GM06990 (cell line): ENCODE measurements at places on chromosomes 7 and 10.

- no peak for DNase-seq
Measured at GRCh38 chr10:17344206-17344605, 110.2 kb downstream of the ST8SIA6 start.

GRCh38 chr10:79246209-79246581 is 101.1 kb upstream of the PPIF start:
- DNase-seq = no peak

DNA sequence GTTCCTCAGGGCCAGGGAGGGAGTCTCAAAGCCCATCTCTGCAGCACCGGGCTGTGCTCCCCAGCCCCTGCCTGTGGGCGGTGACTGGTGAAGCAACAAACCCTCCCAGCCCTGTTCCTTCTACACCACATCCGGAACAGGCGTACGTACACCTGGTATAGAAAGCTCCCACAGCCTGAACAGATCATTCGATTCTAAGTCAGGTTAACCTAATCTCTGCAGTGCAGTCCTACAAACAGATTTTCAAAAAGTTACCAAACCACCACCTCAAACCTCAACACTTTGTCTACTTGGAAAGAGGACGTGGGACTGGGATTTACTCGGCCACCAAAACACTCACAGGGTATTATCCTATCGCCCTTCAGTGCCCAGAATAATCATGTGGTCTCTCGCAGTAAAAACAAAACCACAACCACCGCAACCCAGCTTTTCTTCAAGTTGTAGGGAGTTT is 238.4 kb downstream of the DIP2C start:
- peak; percentile 18 for DNase-seq

GRCh38 chr10:63318491-63318890 is 147.3 kb downstream of the JMJD1C start:
- DNase-seq = no peak

DNA sequence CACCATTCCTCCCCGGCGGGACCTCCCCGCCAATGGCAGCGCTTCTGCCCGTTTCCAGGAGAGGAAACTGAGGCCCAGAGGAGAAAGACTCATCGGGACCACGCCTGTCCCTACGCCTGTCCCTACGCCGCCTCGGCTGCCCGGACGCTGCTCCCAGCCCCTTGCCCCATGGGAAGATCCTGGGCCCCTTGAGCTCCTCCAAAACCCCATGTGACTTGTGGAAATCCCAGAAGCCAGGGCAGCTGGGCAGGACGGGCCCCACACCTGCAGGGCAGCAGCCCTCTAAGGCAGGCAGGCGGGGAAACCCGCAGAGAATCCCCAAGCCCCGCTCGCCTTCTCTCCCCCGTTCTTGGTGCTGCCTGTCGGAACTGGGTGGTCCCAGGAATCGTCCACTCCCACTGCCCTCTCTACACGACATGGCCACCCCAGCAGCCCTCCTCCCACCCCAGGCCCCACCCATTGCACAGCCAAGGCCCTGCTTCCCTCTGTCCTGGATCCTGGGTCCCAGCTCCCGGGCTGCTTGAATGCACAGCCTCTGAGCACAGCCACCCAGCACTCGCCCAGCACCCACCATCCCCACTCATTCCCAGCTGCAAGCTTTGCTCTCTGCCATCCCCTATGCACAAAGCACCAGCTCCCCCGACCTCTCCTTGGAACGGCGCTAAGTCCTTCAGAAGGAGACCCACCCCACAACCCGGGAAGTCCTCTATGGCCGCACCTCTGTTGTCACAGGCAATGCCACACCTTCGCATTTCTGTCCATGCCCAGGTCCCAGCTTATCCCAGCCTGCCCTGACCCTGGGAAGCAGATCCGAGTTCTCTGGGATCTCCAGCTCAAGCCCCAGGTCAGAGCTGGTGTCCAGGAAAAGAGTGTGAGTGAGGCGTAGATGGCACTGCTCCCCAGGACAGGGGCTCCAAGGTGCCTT is 50.6 kb downstream of the SLC29A4 start:
- DNase-seq = peak; percentile 43

GRCh38 chr10:107133656-107134055 is 30.9 kb downstream of the SORCS1 start:
- no peak for DNase-seq

DNA sequence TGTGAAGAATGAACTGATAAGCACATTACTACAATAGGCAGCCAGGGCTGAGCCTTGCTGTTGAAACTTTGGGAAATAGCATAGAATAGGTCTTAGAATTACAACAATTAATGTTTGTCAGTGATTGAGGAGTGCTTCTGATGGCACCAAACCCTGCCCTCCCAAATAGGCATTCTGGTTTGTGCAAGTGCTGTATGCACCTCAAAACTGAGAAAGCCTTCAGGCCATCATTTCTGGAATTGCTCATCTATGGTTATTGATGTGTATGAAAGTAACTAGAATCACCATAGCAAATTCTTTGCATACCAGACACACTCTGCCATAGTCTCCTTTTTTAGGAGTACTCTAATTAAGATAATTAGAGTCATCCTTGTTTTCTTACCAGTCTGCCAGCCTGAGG is 585.0 kb upstream of the MBL2 start:
- DNase-seq = no peak

DNA sequence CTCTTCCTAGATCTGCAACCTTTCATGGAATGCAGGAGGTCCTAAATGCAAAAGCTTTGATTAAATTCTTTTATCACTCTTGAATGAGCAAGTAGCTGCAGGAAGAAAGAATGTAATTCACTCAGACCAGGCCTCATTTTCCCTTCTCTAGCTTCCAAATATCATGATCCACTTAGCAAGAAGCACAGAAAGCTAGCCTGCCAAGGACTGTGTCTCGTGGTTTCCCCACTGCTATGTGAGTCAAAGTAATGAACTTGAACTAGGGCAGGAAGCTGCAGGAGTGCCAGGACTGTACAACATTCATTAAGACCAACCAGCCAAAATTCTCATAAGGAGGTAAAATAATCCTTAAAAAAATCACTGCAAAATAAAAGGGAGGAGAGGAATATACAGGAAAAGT is 379.2 kb downstream of the CALN1 start:
- no peak for DNase-seq

DNA sequence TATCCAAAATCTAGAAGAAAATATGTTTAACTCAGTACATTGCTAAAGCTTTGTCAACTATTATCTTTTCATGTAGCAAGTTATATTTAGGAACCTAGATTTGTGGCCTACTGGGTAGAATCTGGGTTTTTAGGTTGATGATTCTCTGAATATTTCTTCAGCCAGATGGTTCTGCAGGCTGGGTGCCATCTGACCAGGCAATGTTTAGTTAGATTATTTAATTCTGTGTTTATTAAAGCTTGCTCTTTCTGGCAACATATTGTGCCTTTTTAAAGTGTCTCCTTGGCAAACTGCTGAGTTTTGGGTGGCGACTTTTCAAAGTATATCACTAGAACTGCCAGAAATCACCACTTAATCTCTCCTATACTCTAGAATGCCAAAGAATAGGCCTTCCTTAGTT is 114.1 kb downstream of the LHFPL3 start:
- DNase-seq = no peak

GRCh38 chr7:106057962-106058927 is 53.9 kb downstream of the SYPL1 start:
- peak; percentile 95 for DNase-seq

GRCh38 chr10:53619671-53620070 is 847.1 kb upstream of the MBL2 start:
- no peak for DNase-seq

DNA sequence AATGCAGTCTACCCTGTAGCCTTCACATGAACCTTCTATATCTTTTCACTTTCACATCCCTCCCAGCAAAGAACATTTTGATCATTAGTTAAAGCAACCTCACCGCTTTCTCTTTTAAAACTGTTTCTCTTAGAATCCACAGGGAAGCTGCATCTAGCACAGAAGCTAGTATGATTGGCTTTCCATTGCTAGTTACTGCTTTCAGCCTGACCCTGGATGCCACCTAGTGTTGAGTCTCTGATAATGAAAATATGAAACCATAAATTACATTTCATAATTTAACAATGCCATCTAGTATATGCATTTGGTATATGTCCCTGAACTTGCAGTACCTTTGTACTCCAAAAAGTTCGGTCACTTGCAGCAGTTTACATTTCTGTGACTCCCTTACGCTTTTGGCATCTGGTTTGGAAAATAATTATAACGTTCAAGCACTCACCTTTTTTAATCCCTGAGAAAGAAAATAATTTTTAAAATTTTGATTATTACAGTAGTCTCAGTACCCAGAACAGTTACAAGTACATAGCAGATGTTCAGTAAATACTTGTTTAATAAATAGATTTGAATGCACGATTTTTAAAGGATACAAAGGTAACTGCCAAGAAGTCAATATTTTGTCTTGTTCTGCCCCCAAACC is 22.7 kb downstream of the CISD1 start:
- no peak for DNase-seq

DNA sequence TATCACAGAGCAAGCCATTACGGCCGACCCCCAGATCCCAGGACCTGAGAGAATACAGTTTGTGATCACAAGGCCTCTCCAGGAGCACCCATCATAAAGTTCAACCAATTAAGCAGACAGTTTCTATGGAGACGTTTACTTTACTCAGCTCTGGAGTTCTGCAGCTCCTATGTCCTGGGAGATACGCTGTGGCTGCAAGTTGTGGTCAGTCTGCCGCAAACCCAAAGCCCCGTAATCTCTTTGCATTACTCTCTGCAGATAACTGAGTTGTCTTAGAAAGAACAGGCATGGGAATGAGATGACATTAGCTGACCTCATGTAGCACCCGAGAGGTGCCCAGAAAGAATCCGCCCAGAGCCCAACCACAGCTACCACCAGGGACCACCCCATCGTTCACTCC is 305.1 kb downstream of the FGFR2 start:
- no peak for DNase-seq

DNA sequence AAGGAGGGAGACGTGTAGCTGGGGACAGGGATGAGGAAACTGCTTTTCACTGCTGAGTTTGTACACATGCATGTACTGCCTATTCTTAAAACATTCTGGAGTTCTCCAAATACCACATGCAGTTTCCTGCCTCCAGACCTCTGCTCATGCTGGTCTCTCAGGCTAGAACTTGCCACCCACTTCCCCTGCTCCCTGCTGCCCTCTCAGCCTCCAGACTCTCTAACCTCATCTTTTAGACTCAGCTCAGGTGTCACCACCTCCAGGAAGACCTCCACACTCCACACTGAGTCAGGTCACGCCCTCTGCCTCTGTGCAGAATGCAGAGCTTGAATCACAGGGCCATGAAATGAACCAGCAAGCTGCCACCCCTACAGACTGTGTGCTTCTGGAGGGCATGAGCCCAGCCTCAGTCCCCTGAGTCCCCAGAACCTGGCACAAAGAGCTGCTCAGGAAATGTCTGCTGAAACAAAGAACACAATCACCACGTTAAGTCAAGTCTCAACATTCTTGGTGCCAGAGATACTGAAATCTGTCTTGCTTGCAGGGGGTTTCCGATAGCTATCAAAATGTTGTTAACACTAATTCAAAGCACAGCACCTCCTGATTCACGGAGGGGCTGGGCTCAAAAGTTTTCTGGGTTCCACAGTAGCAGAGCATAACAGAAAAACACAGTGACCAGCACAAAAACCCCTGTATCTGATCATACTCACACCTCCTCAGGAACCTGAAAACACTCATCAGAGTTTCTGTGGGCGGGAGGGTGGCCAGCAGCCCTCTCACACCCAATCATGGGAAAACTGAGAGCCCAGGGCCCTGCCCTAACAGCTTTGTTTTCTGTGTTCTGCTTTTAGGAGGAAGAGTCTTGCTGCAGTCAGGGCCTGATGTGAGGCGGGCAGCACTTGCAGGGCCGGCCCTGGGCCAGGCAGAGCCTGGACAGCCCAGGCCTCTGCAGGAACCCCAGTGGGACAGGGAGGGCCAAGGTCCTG is 21.1 kb downstream of the FAM53B start:
- peak; percentile 79 for DNase-seq

DNA sequence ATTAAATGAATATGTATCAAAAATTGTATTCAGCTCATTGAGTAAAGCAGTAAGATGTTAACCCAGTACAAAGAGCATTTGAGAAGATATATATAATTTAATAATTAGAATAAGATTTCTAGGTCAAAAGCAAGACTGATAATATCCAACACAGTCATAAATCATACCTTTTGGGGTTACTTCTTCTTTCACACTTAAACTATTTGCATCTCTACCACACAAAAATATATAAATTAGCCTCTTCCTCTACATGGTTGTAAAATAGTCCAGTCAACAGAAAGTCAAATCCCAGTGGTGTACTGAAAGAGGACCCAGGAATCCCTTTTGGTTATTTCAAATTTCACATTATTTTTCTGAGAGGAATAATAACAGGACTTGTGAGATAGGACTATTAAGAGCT is 204.6 kb upstream of the INHBA start:
- no peak for DNase-seq

GRCh38 chr7:129925416-129926002 is 27.3 kb downstream of the UBE2H start:
- no peak for DNase-seq

GRCh38 chr7:30918676-30919075 is 7.0 kb downstream of the AQP1 start:
- DNase-seq = no peak

DNA sequence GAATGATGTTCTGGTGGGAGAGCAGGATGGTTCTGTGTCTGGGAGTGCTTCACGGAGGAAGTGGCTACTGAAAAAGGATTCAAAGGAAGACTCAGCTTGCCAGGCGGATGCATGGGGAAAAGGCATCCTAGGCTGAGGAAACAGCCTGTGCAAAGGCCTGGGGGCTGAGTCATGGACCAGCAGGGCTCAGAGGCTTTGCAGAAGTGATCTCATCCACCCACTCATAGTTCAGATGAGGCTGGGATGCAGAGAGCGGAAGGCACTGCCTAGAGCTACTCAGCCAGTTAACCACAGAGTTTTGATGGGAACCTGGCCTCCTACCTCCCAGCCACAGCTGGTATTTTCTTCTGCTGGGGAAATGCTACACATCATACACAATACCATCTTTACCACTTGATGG is 15.8 kb upstream of the ADAMTS14 start:
- no peak for DNase-seq

DNA sequence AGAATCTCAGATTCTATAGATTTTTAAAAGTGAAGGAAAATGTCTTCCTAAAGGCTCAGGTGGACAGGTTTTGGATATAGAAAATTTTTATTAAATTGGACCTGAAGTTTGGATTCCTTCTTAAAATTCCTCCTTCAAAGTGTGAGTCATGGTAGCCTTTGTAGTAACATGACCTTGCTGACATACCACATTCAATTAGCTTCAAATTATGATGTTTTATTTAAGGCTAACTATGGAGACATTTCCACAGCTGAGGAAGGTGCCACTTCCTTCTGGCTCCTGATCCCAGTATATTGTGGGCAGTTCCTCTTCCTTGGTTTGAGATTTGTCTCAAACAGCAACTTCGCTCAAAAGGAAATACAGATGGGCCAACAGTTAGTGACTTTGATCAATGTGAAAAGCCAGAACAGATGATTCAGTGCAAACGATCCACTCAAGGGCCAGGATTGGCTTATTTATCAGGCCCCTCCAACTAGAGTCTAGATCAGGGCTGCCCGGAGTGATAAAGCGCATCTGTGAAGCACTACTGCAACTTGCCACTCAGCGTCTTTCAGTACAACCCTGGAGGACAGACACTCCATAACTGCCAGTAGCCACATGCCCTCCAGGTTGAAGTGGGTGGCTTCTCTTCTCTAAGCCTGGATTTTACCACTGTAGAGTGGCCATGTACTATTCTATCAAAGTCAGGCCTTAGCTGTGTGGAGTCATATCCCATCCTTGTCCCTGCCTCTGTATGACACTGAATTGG is 573.5 kb downstream of the KIF20B start:
- DNase-seq = no peak

- DNase-seq = no peak
Measured at GRCh38 chr10:61828788-61829187, 72.7 kb upstream of the ARID5B start.

- no peak for DNase-seq
Measured at GRCh38 chr7:36487756-36488336, 98.2 kb downstream of the ANLN start.
